ENCODE measurements at places on chromosomes 7 and 10.

DNA sequence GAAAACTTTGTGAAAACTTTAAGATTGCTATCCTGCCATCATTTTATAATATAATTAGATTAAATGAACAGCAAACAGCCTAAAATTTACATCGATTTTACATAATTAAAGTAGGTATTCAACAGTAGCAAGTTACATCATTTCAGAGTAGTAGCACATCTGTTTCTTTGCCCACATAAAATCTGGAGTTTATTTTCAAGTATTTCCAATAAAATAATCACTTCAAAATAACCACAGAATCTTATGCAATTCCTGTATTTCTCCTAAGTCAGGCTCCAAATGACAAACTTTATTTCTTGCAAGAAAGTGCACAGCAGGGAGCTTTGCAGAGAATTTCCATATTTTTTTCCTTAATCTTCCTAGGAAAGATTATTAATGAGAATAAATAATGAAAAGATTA is 82.6 kb downstream of the CUBN start:
- DNase-seq, result no peak

DNA sequence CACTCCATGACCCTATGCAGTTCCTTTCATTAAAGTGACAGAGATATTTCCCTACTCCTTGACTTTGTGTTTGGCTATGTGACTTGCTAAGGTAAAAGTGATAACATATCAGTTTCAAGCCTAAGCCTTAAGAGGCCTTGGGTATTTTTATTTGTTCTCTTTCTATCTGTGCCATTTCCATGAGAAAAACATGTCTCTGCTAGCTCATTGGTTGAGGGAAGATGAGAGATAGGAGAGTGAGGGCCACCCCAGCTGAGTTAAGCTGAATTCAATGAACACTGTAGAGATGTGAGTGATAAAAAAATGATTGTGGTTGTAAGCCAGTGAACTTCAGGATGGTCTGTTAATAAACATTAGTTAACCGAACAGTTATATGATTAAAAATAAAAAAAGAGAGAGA is 13.4 kb downstream of the TASOR2 start:
- no peak for DNase-seq

GRCh38 chr10:132869621-132870020 is 72.7 kb downstream of the CFAP46 start:
- no peak for DNase-seq

DNA sequence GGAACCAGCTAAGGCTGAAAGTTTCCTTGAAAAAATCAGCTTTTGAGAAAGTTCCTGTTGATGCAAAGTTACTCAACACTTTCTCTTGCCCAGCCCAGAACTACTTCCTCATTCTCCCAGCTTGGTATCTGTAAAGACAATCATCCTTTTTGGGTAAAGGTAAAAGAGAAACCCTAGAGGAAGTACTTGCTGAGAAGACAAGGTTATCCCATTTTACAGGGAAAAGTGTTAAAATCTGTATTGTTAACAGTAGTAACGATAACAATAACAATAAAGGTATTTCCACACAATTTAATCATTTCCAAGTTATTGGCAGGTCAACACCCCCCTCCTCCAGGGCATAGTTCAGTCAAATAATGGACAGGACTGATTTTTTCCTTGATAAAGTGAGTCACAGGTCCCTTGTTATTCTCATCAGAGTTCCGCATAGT is 2.4 kb downstream of the ALOX5 start:
- DNase-seq, result no peak

GRCh38 chr7:21671859-21672258 is 129.0 kb downstream of the DNAH11 start:
- DNase-seq, result no peak

DNA sequence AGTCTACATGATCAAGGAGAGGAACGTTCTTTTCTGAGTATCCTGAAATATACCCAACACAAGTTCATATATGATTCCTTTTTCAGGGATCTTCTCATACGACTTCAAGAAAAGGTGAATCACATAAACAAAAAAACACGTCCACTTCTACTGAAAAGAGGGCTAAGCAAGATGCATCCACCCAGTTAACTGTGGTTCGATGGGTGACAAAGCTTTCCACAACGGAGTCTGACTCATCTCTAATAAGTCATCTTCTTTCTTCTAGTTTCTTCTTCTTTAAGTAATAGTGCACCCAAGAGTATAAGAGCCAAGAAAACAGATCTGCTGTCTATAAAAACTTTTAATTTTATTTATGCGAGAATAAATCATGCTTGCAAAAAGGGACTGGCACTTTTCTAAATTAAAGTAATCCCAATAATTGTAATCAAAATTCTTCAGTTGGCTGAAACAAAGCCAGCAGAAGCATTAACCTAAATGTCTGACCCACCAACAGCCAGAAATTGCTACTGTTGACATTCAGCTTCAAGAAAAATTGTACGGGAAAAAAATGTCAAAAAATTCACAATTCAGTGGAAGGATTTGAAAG is 146.9 kb upstream of the ANK3 start:
- DNase-seq, result no peak

- peak; percentile 45 for DNase-seq
Measured at GRCh38 chr10:36602374-36602773, 523.0 kb upstream of the ANKRD30A start.

GRCh38 chr10:93139059-93139655 is 65.5 kb downstream of the CYP26A1 start:
- no peak for DNase-seq

- DNase-seq, result no peak
Measured at GRCh38 chr7:7671361-7671760, 30.8 kb downstream of the UMAD1 start.

DNA sequence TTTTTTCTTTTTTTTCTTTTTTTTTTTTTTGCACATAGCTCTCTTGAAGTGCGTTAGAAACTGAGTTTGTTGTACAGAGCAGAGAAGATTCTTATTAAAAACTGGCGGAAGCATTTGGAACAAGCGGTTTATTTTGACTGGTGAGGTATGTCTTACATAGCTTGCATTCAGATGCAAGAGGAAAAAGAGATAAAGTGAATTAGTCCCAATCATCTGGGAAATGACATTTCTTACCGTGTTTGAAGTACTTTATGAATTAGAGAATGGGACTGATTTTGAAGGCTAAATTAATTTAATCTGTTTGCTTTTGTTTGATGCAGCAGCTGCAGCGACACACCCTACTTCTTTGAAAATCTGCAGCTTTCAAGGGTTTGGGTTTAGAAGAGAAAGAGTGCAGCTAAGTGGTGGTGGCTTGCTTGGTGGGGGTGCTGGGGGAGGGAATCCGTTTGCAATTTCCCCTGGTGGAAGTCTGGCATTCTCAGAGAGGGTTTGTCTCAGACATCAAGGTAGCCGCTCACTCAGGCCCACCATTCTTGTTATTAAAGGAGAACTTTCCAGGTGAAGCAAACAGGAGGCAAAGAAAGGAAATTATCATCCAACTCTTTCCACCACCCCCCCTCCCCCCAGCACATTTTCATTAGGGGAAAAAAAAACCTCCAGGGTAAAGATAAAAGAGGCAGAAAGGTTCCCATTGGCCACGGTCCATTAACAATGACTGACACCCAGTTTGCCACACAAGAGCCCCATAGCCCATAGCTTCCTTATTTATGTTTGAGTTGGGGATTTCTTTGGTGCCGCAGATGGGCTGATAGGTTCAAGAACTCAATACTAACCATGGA is 231.7 kb downstream of the SKIDA1 start:
- DNase-seq, result no peak

- DNase-seq, result peak; percentile 36
Measured at GRCh38 chr10:3071405-3072198, 4.3 kb downstream of the PFKP start.

Data from amniotic stem cell (primary cell).